ENCODE measurements at places on chromosomes 1 and 21.

- DNase-seq: no peak
These were observed 33.8 kb downstream of the MFSD2A start for GRCh38 chr1:39988618-39989343.

- no peak for DNase-seq
These were observed 76.6 kb upstream of the ZNF644 start for GRCh38 chr1:91098299-91098906.

- no peak for DNase-seq
These were observed 25.8 kb downstream of the PTPN14 start for GRCh38 chr1:214525535-214526019.

- no peak for DNase-seq
These were observed 76.3 kb downstream of the ADARB1 start for GRCh38 chr21:45150638-45151131.

- no peak for DNase-seq
These were observed 40.0 kb downstream of the FCRL5 start for GRCh38 chr1:157512036-157512969.

DNA sequence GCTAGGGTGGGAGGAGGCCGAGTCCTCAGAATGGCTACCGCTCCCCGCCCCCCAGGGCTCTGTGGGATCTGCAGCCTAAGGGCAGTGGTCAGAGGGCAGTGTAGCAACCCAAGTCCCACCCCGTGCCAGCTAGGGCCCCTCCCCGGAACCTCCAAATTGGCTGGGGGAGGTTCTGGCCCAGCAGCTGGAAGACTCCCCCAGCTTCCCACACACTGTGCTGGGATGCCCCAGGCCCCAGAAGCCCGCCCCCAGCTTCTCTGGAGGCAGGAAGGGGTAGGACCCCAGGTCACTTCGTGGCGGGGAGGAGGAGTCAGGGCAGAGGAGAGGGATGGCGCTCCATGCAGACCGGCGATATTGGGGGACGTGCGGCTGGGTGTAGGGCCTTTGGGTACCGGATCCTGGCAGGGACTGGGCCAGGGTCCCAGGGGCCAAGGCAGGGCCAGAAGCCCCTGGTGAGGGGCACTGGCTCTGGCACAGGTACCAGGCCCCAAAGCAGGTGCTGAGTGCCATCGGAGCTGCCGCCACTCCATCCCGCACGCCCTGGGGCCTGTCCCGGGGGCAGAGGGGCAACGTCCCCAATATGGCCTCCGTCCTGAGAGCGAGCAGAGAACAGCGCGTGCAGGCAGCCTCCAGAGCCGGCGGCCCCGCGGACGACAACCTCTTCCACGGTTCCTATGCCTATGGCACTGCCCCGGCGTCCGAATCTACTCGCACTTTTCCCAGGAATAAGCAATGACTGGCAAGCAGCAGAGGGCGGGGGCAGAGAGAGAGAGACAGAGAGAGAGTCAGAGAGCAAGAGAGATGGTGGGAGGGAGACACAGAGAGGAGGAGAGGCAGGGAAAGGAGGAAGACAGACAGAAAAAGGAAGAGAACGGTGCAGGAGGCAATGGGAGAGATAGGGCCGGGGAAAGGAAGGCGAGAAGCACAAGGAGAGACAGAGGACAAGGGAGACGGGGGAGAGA, 65.7 kb downstream of the RAP1GAP start:
- DNase-seq: no peak

GRCh38 chr1:64527165-64527564, 57.2 kb downstream of the CACHD1 start:
- no peak for DNase-seq

DNA sequence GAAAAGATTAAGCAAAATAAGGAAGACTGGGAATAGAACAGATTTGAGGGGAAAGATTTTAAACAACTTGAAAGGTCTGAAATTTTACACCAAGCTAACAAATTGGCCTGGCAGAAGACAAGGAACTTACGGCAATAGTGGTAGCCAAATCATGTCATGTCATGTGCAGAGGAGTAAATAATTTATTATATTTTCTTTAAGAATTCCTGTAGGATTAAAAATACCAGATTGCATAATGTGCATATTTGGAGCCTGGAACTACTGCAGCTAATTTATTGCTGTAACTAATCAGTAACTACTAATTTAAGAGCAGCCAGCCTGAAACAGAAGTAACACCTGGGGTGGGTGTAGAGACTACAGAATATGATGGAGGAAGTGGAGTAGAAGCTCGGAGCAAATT, 334.3 kb downstream of the TGFB2 start:
- no peak for DNase-seq

GRCh38 chr1:2212532-2213491, 15.3 kb upstream of the SKI start:
- peak; percentile 75 for DNase-seq

DNA sequence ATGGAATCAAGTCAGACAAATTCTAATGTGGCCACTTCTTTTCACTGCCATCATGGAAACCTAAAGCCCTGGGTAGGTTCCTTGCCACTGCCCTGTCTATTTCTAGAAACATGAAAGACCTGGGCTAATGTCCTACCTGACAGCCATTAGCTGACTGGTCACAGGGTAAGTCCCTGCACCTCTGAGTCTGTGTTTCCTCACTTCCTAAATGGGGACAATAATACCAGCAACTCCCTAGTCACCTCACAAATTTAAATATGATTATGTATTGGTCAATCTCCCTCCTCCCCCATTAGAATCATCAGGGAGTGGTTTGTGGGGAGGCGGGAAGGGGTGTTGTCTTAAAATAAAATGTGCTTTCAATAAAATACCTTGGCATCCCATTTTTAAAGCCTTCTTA, 2.2 kb downstream of the CREG1 start:
- peak; percentile 67 for DNase-seq

Data from erythroblast (primary cell).